ENCODE measurements at places on chromosomes 1 and 21. TPM values are rescaled to one million over a fixed set of nuclear protein-coding genes. Genes with fewer than 3 reads are reported as not detected.

DNA sequence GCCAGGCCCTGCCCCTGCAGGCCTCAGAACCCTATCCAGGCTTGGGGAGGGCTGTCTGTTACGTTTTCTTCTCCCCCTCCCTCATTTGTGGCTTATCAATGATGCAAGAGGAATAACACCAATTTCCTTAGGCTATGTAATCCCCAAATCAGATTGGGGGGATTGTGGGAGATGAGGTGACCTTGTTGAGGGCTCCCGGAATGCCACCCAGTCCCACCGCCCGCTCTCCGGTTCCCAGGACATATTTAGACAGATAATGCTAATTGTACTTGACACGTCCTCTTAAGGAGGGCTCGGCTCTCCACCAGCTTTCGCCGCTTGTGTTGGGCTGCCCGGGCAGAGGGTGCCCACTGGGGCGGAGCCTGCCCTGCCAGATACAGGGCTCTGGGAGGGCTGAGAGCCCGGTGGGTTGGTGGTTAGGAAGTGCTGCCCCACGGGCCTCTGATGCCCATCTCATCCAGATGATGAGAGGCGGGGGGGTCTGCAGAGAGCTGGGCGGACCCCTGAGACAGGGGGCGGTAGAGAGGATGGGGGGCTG is 90.0 kb downstream of the CASZ1 start:
- no peak for DNase-seq

- peak; percentile 20 for DNase-seq
Measured at GRCh38 chr1:12309783-12310742, 80.2 kb downstream of the VPS13D start.

- no peak for DNase-seq
Measured at GRCh38 chr1:112517231-112517630, 8.5 kb downstream of the WNT2B start.

- no peak for DNase-seq
Measured at GRCh38 chr1:67468066-67468718, 38.0 kb upstream of the SERBP1 start.

GRCh38 chr21:33023574-33024200 is 2.0 kb upstream of the OLIG2 start:
- DNase-seq, result no peak

The PRRX1 gene
- 64.0 TPM for total RNA-seq
